ENCODE measurements at places on chromosomes 6 and 20.

- no peak for DNase-seq
These were observed 57.5 kb upstream of the NFATC2 start for GRCh38 chr20:51600016-51600420.

- no peak for DNase-seq
These were observed 28.1 kb downstream of the COL11A2 start for GRCh38 chr6:33164176-33164575.

- no peak for DNase-seq
These were observed 376.1 kb upstream of the OPRM1 start for GRCh38 chr6:153662982-153663381.

GRCh38 chr20:4325548-4326187 lies 310.3 kb upstream of the RNF24 start:
- DNase-seq = no peak

DNA sequence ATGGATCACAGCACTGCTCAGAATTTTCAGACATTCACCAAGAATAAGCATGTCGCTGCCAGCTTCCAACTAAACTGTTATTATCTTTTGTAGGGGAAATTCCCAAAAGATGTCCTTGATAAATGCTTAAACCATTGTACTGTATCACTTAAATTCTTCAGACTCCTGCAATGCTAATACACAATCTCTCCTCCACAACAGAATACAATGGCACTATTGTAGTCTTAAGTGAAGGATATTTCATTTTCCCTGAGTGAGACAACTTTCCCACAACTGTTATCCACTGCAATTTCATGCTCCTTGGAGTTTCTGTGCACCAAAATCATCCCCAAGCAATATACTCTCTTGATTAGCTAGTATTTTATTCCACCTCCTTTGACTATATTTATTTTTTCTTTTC lies 189.7 kb downstream of the COL9A1 start:
- DNase-seq = no peak

DNA sequence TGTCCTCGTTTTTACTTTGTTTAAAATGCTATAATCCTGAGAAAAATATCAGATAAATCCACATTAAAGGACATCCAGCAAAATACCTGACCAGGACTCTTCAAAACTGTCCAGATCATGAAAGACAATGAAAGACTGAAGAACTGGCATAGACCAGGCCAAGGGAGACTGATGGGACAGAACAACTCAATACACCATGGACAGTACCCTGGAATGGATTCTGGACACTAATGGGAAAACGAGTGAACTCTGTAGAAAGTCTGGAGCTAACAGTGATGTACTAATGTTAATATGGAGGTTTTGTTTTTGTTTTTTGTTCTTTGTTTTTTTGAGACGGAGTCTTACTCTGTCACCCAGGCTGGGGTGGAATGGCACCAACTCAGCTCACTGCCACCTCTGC lies 461.4 kb downstream of the CD83 start:
- no peak for DNase-seq

DNA sequence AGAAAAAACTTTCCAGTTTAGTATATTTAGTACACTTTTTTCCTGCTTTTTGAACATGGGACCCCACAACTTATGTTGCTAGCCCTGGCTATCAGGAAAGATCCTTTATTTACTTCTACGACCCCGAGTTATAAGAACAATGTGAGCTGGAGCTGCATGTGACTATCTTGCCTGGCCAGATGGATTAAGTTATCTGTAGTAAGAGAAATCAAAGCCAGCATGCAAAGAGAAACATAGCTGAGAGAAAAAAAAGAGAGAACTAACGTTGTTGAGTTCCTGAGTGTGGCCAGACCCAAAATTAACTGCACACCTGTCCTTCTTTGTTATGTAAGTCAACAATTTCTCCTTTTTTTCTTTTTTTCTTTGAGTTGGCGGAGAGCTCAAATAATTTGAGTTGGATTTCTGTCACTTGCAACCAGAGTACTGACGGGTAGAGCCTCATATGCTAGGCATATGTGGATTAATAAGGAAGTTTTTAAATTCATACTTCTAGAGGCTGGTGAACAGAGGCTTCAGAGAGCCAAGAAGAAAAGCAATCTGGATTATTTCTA lies 219.5 kb downstream of the HACE1 start:
- no peak for DNase-seq

DNA sequence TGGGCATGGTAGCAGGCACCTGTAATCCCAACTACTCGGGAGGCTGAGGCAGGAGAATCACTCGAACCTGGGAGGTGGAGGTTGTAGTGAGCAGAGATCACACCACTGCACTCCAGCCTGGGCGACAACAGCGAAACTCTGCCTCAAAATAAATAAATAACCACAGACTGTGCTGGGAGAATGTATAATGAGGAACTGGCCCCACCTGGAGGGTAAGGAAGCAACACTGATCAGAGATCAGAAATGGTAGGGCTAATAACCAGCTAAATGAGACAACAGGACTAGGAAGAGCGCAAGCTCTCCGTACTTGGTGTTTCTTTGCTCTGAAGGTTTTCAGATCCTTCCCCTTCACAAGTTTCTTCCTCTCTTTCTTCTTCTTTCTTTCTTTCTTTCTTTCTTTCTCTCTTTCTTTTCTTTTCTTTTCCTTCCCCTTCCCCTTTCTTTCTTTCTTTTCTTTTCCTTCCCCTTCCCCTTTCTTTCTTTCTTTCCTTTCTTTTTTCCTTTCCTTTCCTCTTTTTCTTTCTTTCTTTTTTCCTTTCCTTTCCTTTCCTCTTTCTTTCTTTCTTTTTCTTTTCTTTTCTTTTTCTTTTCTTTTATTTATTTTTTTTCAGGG lies 14.6 kb downstream of the CCM2L start:
- DNase-seq = no peak
